ENCODE measurements at places on chromosomes 6 and 20. TPM values are rescaled to one million over a fixed set of nuclear protein-coding genes. Genes with fewer than 3 reads are reported as not detected.

DNA sequence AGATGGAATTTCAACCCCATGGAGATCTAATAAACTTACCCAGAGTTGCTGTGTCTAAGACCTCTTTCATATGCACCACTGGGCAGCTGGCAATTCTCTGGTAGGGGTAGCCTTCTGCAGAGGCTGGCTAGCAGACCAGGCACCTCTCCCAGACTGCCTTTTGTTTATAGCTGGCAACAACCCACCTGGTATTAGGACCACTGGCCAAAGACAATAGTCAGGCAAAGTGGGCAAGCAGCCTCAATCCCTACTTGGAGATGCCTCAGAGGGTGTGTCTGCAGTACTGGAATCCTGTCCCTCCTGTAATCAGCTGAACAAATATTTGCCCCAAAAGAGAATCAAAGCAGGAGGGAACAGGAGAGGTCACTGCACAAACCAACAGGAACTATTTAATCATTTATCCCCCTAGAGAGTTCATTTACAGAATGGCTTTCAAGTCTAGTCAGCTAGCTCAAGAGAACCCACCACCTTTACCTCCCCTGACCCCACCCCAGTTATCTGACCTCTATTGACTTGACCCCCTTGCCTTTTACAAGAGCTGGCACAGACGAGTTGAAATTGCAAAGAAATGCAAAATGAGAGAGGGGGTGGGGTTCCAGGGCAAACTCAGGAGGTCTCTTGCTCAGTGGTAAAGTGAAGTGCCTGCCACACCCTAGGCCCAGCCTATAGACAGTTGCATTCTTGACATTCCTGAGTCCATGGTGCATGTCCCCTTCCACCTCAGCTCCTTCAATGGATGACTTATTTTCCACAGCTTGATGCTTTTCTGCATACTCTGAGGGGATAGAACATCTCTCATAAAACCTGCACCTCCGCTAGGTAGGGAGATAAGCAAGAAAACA lies 2.8 kb downstream of the BCL2L1 start:
- peak overlapping the region; percentile 99 for H3K27ac ChIP-seq
- no peaks in the 10 kb centered on the region for H3K27me3 ChIP-seq
- peaks cover 75% of the 10 kb centered on the region for H3K4me1 ChIP-seq
- peaks cover 3% of the 10 kb centered on the region for H3K36me3 ChIP-seq
- peak overlapping the region; percentile 78 for H3K4me3 ChIP-seq

- H3K27me3 ChIP-seq = no peaks in the 10 kb centered on the region
- H3K36me3 ChIP-seq = no peaks in the 10 kb centered on the region
Observed at GRCh38 chr20:7859356-7859802, 80.9 kb downstream of the HAO1 start.

DNA sequence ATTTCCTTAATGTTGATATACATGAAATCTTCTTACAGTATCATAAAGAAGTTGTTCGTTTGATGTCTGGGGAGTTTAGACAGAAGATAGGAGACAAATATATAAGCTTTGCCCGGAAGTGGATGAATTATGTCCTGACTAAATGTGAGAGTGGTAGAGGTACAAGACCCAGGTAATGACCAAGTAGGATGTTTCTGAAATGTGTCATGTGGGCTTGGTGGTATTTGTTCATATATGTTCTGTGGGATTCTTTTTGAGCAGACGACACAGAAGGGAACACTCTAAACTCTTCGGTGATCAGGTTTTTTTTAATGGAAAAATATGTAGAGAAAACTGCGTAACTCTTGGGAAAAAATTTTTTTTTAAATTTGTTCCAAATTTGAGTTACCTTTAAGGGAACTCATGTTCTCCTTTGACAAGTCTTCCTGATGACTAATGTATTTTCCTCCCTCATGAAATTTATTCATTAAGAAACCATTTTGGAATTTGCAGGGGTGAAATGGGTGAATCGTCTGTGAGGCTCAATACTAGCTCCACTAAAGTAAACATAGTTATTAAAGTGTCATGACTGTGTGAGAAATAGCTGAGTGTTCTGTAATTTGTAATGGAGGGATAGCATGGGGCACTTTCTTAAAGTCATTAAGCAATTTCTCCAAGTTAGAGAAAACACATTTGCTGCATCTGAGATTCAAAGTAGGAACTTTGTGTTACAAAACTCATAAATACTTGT lies 100.6 kb downstream of the MAP3K4 start:
- peaks cover 43% of the 10 kb centered on the region for H3K36me3 ChIP-seq
- no peaks in the 10 kb centered on the region for H3K27me3 ChIP-seq
- H3K4me1 ChIP-seq = no peaks in the 10 kb centered on the region
- no peak for DNase-seq
- H3K27ac ChIP-seq = no peak overlapping the region

GRCh38 chr6:31170600-31170881 lies at the start of gene POU5F1:
POU5F1 (minus strand) TSS chr6:31170682; CDS start chr6:31170620, 62 bp downstream.
- H3K36me3 ChIP-seq = no peaks in the 10 kb centered on the region
- no peak within 1 kb of the TSS for H3K27ac ChIP-seq
- no peak for DNase-seq

GRCh38 chr6:127851197-127851596 lies 49.7 kb downstream of the THEMIS start:
- no peak for DNase-seq
- no peaks in the 10 kb centered on the region for H3K27me3 ChIP-seq
- no peak overlapping the region for H3K4me3 ChIP-seq
- no peaks in the 10 kb centered on the region for H3K4me1 ChIP-seq

DNA sequence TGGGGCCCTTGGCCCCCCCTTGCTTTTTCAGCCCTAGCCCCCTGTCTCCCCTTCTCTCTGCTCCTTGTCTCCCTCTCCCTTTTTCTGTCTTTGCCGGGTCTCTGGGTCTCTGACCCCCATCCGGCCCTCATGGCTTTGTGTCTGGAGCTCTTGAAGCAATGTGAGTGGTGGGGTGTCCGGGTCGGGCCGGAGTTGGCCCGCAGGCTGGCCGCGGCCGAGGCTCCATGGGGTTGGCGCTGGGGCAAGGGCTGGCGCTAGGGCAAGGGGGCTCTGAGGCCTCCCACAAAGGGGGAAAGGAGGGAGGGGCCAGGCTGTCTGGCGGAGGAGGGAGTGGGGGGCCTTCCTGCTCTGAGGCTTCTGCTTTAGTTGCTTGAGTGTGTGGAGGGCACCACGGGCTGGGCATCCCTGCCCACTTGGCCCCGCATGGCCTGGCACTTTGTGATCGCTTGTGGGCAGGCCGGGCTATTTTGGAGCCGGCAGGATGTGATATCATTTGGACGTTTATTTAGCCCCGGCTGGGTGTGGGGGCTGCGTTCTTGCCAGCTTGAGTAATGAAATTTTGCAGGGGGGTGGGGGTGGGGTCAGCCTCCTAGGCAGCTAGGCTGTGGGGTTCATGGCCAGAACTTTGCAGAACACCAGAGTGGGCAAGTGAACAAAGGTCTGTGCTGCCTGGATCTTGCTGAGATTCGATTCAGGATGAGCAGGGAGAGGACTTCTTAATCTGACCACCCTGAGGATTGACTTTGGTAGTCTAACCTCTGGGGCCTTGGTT lies 78.7 kb upstream of the MYL9 start:
- H3K4me3 ChIP-seq = peak overlapping the region; percentile 75
- no peak for DNase-seq
- H3K36me3 ChIP-seq = no peaks in the 10 kb centered on the region
- peaks cover 55% of the 10 kb centered on the region for H3K4me1 ChIP-seq
- no peaks in the 10 kb centered on the region for H3K27me3 ChIP-seq

DNA sequence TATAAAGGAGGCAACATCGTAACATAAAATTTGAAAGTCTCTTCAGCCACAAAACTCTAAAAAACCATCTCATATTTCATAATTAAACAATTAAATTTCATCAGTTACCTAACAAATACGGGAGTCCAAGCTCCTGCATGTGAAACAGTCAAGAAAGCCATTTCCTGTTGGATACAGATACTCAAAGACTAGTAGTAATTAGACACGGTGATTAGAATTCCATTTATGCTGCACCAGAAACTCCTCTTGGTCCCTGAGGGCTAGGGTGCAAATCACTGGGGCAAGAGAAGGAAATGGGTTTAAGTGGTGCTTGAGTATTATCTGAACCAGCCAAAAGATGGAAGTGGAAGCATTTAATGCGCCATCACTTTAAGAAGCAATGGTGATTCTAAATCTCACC lies 27.4 kb downstream of the TRAM2 start:
- no peak overlapping the region for H3K4me3 ChIP-seq
- no peaks in the 10 kb centered on the region for H3K27me3 ChIP-seq
- H3K4me1 ChIP-seq = peaks cover 97% of the 10 kb centered on the region
- no peaks in the 10 kb centered on the region for H3K36me3 ChIP-seq
- no peak for DNase-seq

GRCh38 chr20:13397300-13397724 lies 176.2 kb downstream of the ISM1 start:
- no peak overlapping the region for H3K27ac ChIP-seq
- no peak for DNase-seq
- H3K27me3 ChIP-seq = no peaks in the 10 kb centered on the region
- no peaks in the 10 kb centered on the region for H3K36me3 ChIP-seq
- H3K4me3 ChIP-seq = no peak overlapping the region

DNA sequence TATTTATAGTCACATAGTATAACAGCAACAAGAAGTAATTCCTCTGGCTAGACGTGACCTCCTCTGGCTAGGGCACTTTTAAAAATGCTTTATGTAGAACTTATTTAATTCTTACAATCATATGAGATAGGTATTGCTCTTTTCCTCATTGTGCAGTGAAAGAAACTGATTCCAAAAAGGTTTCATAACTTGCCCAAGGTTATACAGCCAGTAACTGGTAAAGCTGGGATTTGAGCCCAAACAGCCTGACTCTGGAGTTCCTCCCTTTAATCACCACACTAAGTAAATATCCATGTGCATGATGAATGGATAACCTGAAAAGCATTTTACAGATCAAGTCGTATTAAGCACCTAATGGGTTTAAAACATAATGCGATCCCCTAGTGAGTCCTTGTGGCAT lies 214.6 kb downstream of the PRL start:
- H3K4me3 ChIP-seq = no peak overlapping the region
- H3K27me3 ChIP-seq = no peaks in the 10 kb centered on the region
- H3K27ac ChIP-seq = no peak overlapping the region
- no peaks in the 10 kb centered on the region for H3K36me3 ChIP-seq
- peaks cover 18% of the 10 kb centered on the region for H3K4me1 ChIP-seq

DNA sequence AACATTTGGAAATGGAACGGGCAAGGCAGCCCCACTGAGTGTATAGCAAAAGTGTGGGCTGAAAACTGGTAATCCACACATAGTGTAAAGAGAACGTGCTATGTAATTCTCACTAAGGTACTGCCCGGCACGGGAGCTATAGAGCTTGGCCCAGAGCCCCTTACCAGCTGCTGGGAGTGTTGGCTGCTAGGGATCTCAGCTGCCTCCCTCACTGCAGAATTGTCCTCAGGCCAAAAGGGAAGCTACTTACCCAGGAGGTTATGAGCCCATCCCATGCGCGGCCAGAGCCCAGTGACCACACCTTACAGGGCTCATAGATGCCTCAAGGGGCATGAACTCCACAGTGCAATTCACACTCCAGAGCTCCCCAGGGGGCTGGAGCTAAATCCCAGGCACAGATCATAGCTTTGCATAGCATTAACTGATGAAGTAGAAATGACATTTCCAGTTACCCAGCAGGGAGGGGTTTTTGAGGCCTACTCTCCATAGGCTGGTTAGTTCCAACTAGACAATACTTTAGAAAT lies 56.8 kb downstream of the LINC00237 start:
- H3K27me3 ChIP-seq = peaks cover 44% of the 10 kb centered on the region
- H3K4me1 ChIP-seq = no peaks in the 10 kb centered on the region
- DNase-seq = peak; percentile 88
- H3K36me3 ChIP-seq = no peaks in the 10 kb centered on the region
- H3K27ac ChIP-seq = no peak overlapping the region
- H3K4me3 ChIP-seq = no peak overlapping the region

GRCh38 chr20:49422161-49422560 lies 60.3 kb downstream of the KCNB1 start:
- no peak overlapping the region for H3K4me3 ChIP-seq
- DNase-seq = no peak
- peak overlapping the region; percentile 83 for H3K27ac ChIP-seq
- H3K36me3 ChIP-seq = no peaks in the 10 kb centered on the region
- peaks cover 56% of the 10 kb centered on the region for H3K4me1 ChIP-seq

DNA sequence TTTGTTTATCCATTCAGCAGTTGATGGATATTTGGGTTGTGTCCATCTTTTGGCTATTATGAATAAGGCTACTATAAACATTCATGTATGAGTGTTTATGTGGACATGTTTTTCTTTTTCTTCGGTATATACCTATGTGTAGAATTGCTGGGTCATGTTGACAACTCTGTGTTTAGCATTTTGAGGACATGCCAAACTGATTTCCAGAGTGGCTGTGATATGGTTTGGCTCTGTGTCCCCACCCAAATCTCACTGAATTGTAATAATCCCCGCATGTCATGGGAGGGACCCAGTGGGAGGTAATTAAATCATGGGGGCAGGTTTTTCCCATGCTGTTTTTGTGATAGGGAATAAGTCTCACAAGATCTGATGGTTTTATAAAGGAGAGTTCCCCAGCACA lies 439.7 kb downstream of the UTRN start:
- no peaks in the 10 kb centered on the region for H3K27me3 ChIP-seq
- H3K27ac ChIP-seq = no peak overlapping the region
- no peak overlapping the region for H3K4me3 ChIP-seq
- no peak for DNase-seq
- H3K36me3 ChIP-seq = peaks cover 14% of the 10 kb centered on the region
- H3K4me1 ChIP-seq = no peaks in the 10 kb centered on the region

DNA sequence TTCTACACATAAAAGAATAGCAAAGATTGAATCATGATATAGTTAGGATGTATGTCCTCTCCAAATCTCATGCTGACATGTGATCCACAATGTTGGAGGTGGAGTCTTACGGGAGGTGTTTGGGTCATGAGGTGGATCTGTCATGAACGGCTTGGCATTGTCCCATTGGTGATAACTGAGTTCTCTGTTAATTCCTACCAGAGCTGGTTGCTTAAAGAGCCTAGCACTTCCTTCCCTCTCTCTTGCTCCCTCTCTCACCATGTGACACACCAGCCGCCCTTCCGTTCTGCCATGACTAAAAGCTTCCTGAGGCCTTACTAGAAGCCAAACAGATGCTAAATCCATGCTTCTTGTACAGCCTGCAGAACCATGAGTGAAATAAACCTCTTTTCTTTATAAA lies 8.3 kb downstream of the TNFRSF21 start:
- H3K27me3 ChIP-seq = no peaks in the 10 kb centered on the region
- DNase-seq = peak; percentile 86
- H3K36me3 ChIP-seq = no peaks in the 10 kb centered on the region
- no peak overlapping the region for H3K4me3 ChIP-seq
- H3K27ac ChIP-seq = no peak overlapping the region

DNA sequence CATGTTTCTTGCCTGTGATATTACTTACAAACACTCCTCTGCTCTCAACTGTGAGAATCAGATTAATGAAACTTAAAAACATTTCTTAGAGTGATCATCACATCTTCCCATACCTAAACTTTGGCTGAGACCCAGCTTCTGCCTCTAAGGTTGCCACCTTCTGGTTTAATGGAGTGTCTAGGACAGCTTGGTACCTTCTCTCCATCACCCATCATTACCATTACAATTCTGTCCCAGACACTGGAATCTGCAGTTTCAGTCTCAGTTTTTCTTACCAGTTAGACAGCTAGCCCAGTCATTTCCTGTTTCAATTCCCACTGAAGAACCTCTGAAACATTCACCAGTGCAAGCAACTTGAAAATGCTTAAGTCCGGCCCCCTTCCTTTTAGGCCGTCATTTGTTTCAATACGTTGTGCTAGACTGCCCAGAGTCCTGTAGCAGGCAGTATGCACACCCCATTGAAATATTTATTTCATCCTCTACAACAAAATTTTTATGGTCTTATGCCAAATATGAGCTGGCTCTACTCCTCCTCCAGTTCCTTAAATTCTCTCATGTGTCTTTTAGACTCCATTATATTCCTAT lies 107.0 kb upstream of the FOXO3 start:
- H3K27ac ChIP-seq = no peak overlapping the region
- no peak overlapping the region for H3K4me3 ChIP-seq
- no peaks in the 10 kb centered on the region for H3K27me3 ChIP-seq
- H3K36me3 ChIP-seq = no peaks in the 10 kb centered on the region
- no peak for DNase-seq

BCAS4 gene
- total RNA-seq = 4.8 TPM

MUC21 gene
- 2.1 TPM for total RNA-seq

CFAP206 gene
- 0.26 TPM for total RNA-seq

GTSF1L gene
- total RNA-seq = not detected

OR2H2 gene
- total RNA-seq = not detected

Data from esophagus muscularis mucosa (tissue), 4 donors.